Stimulated activated naive CD4-positive, alpha-beta T cell (primary cell): ENCODE measurements at places on chromosomes 5 and 9.
A peak's percentile ranks its signal among the peaks of the same experiment; 100 is the strongest.

DNA sequence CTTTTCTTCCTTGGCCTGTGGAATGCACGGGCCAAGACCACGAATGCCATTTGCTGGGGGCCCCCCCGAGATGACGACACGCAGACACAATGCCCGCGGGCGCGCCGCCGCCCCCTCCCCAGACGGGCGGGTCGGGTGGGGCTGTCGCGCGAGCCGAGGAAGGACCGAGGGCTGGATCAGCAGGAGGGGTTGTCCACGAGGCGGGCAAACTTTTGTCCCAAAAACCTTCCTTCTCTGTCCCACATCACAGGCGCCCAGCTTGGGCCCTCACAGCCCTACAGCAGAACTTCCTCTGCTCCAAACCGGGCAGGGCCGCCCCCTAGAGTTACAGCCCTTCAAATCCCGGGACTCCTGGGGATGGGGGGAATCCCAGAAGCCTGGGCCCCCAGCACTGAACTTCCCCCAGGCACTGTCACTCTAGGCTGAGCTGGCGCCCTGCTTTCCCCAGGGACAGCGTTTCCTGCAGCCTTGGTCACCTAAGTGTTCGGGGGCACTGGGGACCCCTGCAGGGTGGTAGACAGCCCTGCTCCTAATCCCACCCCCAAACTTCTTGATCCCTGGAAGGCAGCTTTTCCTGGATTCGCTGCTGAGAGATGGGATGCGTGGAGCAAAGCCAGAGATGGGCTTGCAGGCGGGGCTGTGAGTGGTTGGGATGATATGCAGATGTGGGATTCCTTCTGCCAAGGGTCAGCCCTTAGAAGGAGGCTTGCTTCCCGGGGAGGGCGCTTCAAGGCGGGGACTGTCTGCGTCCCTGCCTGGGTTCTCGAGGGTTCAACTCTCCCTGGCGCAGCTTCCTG is 980 bp downstream of the COL5A1 start:
- no peak for DNase-seq

DNA sequence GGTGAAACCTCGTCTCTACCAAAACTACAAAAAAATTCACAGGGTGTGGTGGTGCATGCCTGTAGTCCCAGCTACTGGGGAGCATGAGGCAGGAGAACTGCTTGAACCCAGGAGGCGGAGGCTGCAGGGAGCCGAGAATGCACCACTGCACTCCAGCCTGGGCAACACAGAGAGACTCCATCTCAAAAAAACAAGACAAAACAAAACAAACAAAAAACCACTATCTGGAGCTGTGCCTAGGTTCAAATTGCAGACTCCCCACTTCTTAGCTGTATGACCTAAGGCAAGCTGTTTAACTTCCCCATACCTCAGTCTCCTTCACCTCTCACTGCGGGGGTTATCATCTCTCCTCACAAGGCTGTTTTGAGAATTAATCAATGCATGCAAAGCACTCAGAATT is 68.0 kb downstream of the MAPKAP1 start:
- DNase-seq = no peak

DNA sequence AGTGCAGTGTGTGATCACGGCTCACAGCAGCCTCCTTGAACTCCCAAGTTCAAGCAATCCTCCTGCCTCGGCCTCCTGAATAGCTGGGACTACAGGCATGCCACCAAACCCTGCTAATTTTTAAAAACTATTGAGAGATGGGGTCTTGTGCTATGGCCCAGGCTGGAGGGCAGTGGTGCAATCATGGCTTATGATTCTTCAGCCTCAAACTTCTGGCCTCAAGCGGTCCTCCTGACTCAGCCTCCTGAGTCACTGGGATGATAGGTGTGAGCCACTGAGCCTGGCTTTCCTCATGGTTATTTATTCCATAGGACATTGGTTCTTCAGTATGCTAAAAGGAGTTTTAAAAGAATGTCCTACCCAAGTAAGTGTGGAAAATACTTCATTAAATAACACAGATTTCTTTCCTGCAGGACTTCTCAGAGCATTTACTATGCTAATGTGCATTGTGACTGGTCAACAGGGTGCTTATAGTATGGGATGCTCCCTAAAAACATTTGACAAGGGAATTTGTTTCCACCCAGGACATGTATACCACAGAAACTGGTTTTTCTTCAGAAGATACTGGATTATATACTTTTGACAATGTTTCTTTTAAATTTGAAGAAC is 11.2 kb upstream of the NCS1 start:
- DNase-seq = no peak

GRCh38 chr5:73638344-73639095 is 12.5 kb downstream of the ARHGEF28 start:
- DNase-seq = no peak

DNA sequence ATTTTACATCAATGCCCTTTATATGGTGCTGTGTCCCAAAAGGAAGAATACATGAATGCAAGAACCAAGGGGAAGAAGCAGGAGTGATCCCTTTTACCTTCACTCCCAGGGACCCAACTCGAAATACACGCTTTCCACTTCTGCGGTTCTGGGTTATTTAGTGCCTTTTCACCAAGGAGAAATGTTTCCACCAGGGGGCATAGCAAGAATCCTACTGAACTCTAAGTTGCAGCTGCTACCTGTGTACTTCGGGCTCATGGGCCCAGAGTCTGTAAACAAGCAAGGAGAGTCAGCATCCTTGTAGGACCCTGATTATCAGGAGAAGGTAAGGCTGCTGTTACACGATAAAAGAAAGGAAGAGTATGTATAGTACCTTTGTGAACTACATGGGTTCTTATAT is 45.7 kb downstream of the DPYSL3 start:
- no peak for DNase-seq

- DNase-seq = no peak
Measured at GRCh38 chr9:117720555-117720954, 16.4 kb downstream of the TLR4 start.

- no peak for DNase-seq
Measured at GRCh38 chr5:38994324-38994927, 79.8 kb downstream of the RICTOR start.

DNA sequence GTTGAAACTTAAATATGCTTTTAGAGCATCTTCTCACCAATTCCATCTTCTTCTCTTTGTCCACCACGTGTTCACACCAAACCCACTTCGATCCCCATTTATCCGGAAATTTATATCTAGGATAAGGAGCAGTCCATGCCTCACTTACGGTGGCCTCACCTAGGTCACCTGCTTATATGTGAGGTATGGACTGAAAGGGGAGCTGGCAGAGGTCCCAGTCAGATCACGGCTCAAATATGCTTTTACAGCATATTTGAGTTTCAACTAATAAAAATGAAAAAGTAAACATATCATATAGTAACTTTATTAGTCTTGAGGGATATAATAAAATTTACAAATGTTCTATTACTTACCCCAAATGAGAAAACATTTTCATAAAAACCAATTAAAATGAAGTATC is 508.4 kb downstream of the CDH18 start:
- DNase-seq = no peak

DNA sequence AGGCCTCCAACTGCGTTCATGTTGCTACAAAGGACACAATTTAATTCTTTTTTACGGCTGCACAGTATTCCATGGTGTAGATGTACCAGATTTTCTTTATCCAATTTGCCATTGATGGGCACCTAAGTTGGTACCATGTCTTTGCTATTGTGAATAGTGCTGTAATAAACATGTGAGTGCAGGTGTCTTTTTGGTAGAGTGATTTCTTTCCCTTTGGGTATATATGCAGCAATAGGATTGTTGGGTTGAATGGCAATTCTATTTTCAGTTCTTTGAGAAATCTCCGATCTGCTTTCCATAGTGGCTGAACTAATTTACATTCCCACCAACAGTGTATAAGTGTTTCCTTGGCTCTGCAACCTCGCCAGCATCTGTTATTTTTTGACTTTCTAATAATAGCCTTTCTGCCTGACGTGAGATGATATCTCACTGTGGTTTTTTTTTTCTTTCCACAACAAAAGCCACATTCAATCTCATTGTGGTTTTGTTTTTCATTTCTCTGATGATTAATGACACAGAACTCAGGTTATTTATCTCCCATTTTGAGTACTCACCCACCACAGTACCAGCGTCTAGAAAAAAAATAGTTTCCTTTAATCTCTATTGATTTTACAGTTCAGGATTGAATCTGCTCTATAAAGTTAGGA is 21.9 kb downstream of the ARRDC3 start:
- no peak for DNase-seq

DNA sequence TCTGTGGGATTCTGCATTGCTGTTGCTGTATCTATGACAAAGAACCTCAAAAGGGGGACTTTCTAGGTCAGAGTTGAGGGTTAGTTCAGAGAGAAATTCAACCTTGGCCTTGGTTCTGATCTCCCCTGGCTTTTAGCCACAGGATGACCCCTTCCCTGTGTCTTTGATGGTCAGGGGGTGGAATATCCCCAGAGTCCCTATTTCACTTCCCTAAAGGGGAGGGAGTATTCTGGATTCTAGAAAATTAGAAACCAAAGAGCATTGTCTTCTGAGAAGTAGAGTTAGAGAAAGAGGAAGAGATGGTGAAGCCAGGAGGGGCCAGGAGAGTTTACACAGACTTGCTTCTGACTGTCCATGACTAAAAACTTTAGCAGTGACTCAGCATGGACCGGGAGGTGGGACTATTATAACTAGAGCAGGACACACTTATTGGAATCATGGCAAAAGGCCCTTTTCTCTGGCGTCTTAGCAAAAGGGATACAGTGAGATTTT is 56.2 kb upstream of the LPAR1 start:
- no peak for DNase-seq

DNA sequence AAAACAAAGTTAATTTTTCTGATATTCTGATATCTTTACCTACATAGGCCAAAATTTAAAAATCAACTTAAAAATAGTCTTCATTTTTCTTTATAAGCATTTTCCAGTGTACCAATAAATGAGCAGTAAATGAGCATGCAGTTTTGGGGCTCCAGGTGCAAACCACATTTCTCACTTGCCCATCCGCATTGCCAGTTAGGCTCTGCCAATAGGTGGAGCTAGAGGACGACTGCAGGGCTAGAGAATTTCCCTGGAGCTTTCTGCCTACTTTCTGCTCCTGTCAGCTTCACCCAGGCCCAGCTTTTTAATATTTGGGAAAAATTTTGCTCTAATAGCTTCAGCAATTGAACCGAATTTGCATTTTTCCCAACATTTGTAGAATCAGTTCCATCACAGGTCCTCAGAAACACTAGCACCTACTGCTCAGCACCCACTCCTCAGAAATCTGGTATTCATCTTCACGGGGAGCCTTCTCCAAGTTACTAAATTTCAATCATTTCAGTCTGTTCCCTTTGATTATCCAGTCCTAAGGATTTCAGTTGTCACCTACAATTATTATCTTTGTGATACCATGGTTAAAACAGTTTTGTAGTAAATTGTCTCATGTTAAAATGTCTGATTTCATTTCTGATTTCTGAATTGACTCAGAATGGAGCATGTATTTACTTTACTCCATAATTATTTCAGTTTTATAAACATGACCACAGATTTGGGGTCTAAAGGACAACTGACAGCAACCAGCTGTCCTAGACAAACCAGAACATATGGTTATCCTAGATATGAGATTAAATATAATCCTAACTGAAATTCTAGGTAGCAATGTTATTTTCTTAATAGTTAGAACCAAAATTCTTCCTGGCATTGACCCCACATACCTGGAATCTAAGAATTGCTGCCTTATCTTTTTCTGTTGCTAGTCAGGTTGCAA is 104.6 kb upstream of the FAM174A start:
- peak; percentile 18 for DNase-seq

DNA sequence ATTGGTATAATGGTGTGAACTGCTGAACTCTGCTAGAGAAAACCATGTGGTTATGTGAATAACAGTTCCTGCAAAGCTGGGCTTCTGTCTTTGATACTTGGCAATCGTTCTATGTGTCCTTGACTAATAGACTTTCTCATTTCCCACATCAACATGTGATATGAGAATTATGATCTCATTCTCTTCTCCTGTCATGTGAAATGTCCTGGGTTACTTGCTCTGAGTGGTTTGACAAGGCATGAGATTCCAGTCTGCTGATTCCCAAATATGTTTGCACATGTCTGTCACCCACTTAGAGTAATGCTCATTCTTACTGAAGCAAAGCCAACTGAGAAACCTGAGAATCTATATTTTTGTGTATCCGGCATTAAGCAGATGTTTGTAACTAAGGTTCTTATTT is 141.2 kb downstream of the PARP8 start:
- no peak for DNase-seq

DNA sequence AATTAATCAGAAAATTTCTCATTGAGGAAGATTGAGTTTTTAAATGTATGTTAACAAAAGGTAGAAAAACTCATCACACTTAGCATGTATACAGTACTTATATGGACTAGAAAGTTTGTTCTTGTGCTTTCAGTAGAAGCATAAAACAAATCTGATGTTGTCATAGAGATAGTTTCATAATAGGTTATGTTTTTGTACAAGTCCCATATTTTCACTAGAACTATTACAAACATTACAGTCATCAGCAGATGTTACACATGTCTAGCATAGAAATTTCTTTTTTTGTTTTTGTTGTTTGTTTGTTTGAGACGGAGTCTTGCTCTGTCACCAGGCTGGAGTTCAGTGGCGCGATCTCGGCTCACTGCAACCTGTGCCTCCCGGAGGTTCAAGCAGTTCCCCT is 131.4 kb downstream of the COMMD10 start:
- no peak for DNase-seq

DNA sequence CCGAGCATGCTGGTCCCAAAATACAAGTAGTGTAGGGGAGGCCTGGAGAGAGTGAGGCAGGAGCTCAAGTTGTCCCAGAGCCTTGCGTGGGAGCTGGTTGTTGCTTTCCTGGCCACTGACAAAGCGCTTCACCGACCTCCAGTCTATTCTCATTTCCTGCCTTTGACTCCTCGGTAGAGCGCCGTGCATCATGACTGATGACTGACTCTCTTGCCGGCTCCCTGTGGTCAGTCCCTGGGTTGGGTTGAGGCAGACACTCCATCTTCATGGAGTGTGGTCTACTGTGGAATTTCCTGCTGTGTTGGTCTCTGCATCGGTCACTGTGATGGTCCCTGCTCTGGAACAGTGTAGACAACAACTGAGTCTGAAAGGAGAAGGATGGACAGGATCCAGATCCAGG is 175.1 kb upstream of the S1PR3 start:
- no peak for DNase-seq

GRCh38 chr5:116504593-116505166 is 69.9 kb downstream of the SEMA6A start:
- DNase-seq = no peak

GRCh38 chr5:141753971-141754713 is 72.1 kb upstream of the ARAP3 start:
- peak; percentile 17 for DNase-seq

GRCh38 chr5:145936401-145937131 is at the start of gene SH3RF2:
Gene SH3RF2 (plus strand): TSS chr5:145936578. CDS start chr5:145937929, 1,351 bp downstream.
- no peak for DNase-seq

- DNase-seq = no peak
Measured at GRCh38 chr5:24819841-24820240, 175.1 kb upstream of the CDH10 start.

- no peak for DNase-seq
Measured at GRCh38 chr9:107375651-107376369, 92.7 kb downstream of the RAD23B start.

DNA sequence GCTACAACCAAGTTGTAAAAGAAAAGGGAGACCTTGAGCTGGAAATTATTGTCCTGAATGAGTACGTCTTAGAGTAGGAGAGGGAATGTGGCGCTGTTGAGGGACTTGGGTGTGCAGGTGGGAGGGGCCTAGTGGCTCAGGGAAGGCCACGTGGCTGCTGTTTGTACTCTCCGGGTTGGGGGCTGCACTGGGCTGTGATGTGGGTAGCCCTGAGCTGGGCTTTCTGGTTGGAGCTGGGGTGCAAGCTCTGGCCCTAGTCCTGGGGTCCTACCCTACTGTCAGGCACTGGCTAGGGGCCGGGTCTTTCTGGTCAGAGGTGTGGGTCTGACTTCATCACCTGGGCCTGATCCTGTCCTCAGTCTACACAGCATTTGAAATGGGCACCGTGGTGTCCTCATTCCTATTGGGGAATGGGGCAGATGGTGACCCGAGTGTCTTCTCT is 19.1 kb upstream of the GLE1 start:
- no peak for DNase-seq
